Tibial nerve (tissue), 4 donors: ENCODE measurements at places on chromosomes 11 and 22. TPM values are rescaled to one million over a fixed set of nuclear protein-coding genes. Genes with fewer than 3 reads are reported as not detected.

ARVCF gene
- 47.5 TPM for total RNA-seq

PATL1 gene
- 16.1 TPM for total RNA-seq

RBFOX2 gene
- total RNA-seq, result 50.2 TPM

APOBEC3B gene
- 0.60 TPM for total RNA-seq

C11orf91 gene
- total RNA-seq, result not detected

RAG1 gene
- total RNA-seq, result 0.22 TPM

SEPTIN3 gene
- 36.5 TPM for total RNA-seq

OR5A1 gene
- total RNA-seq, result not detected

XKR3 gene
- not detected for total RNA-seq

- H3K27me3 ChIP-seq, result no peaks in the 10 kb centered on the region
- peaks cover 8% of the 10 kb centered on the region for H3K4me1 ChIP-seq
- no peak overlapping the region for H3K4me3 ChIP-seq
- no peak overlapping the region for H3K27ac ChIP-seq
- no peak for DNase-seq
- H3K36me3 ChIP-seq, result no peaks in the 10 kb centered on the region
Measured at GRCh38 chr22:17767233-17768065, 6.8 kb downstream of the BID start.

DNA sequence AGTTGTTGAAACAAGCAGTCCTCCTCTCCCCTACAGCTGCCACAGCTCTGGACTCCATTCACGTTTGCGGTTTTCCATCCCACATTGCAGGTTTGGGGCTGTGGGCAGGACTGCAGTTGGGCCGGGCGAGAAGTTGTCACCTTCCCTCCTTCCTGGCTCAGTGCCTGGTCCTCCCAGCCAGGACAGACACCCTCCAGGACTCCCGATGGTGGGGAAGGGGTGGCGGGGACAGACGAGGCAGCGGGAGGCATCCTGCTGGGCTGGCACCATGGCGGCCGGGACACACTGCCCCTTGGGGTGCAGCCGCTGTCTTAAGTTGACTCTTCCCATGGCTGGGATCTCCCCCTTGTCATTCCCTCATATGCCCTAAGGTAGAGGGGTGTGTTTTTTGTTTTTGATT is 615.2 kb downstream of the BRD1 start:
- no peaks in the 10 kb centered on the region for H3K27me3 ChIP-seq
- H3K4me3 ChIP-seq, result no peak overlapping the region
- no peak overlapping the region for H3K27ac ChIP-seq
- no peak for DNase-seq
- no peaks in the 10 kb centered on the region for H3K4me1 ChIP-seq

- H3K4me1 ChIP-seq, result peaks cover 45% of the 10 kb centered on the region
- H3K4me3 ChIP-seq, result no peak overlapping the region
- no peaks in the 10 kb centered on the region for H3K27me3 ChIP-seq
Measured at GRCh38 chr11:8813658-8814057, 97.3 kb upstream of the AKIP1 start.

GRCh38 chr11:33575311-33575710 is 125.3 kb downstream of the C11orf91 start:
- DNase-seq, result no peak
- H3K4me1 ChIP-seq, result no peaks in the 10 kb centered on the region
- no peaks in the 10 kb centered on the region for H3K27me3 ChIP-seq

DNA sequence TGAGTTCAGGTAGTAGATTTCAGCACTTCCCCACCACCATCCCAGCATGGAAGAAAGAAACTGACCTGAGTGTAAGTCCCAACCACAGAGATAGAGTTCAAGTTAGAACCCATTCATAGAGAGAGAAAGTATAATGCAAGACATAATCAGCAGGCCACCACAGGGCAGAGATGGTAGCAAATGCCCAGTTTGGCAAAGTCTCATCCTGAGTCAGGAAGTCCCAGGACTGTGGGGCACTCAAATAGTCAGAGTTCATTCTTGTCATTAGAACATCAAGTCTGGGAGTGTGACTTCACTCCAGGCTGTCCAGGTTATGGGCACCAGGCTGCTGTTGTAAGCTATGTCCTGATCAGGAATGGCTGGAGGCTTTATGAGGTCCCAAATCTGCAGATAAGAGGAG is 72.0 kb upstream of the USP47 start:
- H3K36me3 ChIP-seq, result no peaks in the 10 kb centered on the region
- H3K27ac ChIP-seq, result no peak overlapping the region
- H3K27me3 ChIP-seq, result no peaks in the 10 kb centered on the region

GRCh38 chr11:31800398-31801265 is 10.5 kb downstream of the PAX6 start:
- H3K4me1 ChIP-seq, result peaks cover 69% of the 10 kb centered on the region
- H3K36me3 ChIP-seq, result no peaks in the 10 kb centered on the region
- H3K27me3 ChIP-seq, result peaks cover 26% of the 10 kb centered on the region

DNA sequence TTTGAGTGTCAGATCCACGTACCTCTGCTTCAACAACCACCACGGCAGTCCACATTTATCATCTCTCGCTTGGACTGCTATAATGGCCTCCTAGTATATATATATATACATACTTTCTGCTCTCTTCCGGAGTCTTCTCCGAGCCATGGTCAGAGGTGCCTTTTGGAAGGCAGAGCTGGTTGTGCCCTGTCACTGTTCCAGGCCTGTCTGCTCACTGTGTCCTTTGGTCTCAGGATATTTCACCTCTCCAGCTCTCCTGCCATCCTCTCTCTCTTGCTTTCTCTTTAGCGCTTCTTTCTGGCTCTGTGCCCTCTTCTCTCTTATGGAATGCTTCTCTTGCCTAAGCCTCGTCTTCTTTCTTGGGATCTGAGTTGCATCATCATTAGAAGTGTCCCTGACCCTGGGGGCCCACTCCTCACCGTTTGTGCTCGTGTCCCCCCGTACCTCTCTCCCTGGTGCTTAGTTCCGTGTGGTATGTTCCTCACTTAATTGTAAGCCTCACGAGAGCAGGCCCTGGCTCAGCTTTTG is 86.1 kb upstream of the RASSF10 start:
- no peaks in the 10 kb centered on the region for H3K27me3 ChIP-seq
- DNase-seq, result no peak
- H3K36me3 ChIP-seq, result no peaks in the 10 kb centered on the region
- H3K27ac ChIP-seq, result no peak overlapping the region
- no peaks in the 10 kb centered on the region for H3K4me1 ChIP-seq

GRCh38 chr11:67644472-67645418 is 5.2 kb upstream of the TBX10 start:
- no peak overlapping the region for H3K27ac ChIP-seq
- H3K4me1 ChIP-seq, result peaks cover 23% of the 10 kb centered on the region
- no peak overlapping the region for H3K4me3 ChIP-seq
- DNase-seq, result no peak
- H3K27me3 ChIP-seq, result peaks cover 18% of the 10 kb centered on the region

GRCh38 chr11:40544162-40544561 is 915.3 kb downstream of the LRRC4C start:
- no peaks in the 10 kb centered on the region for H3K27me3 ChIP-seq
- H3K27ac ChIP-seq, result no peak overlapping the region
- no peaks in the 10 kb centered on the region for H3K36me3 ChIP-seq
- no peak for DNase-seq
- no peak overlapping the region for H3K4me3 ChIP-seq
- H3K4me1 ChIP-seq, result no peaks in the 10 kb centered on the region

- no peak overlapping the region for H3K27ac ChIP-seq
- H3K36me3 ChIP-seq, result no peaks in the 10 kb centered on the region
- no peaks in the 10 kb centered on the region for H3K4me1 ChIP-seq
- no peaks in the 10 kb centered on the region for H3K27me3 ChIP-seq
- DNase-seq, result no peak
Measured at GRCh38 chr11:26575946-26576345, 3.9 kb upstream of the MUC15 start.

DNA sequence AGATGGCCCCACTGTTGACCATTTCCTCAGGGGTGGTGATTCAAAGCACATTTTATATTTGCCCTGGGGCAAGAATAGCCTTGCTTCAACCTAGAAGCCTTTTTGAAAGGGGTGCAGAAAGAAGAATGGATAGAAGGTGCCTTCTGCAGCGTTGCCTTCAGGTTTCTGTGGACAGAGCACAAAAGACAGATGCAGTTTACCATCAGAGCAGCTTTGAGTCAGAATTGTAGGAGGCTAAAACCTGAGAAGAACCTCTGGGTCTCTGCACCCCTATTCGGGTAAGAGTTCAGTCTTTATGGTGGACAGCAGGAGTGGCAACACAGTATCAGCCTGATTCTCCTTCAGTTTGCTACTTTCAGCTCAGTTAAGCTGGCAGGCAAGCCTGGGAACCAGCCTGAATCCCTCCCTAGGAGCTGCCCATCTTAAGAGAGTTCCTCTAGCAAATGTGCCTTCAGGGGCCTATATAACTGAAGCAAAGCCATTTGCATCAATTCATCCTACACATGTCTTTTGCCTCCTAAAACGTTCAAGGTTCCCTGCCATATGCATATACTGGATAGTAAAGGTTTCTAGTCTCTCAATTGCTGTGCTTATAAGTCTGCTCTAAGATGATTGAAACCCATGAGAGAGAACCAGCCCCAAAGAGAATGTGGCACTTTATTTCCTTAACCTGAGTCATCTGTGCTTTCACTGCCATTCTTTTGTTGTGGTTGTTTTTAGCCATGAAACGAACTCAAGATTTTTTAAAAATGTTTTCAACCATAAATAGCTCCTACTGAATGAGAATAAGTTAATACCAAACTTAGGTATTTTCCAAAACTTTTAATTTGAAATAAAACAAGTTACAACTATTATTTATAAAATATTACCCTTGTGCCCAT is 123.0 kb downstream of the TRIM44 start:
- no peak overlapping the region for H3K27ac ChIP-seq
- DNase-seq, result no peak
- H3K4me3 ChIP-seq, result no peak overlapping the region
- H3K27me3 ChIP-seq, result no peaks in the 10 kb centered on the region
- H3K4me1 ChIP-seq, result peaks cover 24% of the 10 kb centered on the region

DNA sequence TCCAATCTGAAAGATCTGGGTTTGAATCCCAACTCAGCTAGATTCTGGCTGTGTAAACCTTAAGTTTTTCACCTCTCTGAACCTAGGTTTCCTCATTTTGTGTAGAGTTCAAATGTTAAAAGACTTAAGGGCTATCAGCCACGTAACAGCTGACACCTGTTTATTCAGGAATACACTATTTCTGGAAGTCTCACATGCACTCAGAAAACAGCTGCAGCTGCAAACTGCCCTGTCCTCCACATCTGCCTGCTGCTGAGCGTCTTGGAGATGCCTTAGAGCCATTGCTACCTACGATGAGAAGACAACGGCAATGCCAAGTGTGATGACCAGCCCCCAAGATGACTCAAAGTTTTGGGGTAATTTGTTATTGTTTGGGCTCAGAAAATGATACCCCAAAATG is 6.7 kb upstream of the TRIM44 start:
- H3K27ac ChIP-seq, result no peak overlapping the region
- H3K4me3 ChIP-seq, result no peak overlapping the region
- no peak for DNase-seq
- no peaks in the 10 kb centered on the region for H3K4me1 ChIP-seq
- H3K36me3 ChIP-seq, result no peaks in the 10 kb centered on the region

- H3K27me3 ChIP-seq, result no peaks in the 10 kb centered on the region
- H3K4me1 ChIP-seq, result no peaks in the 10 kb centered on the region
- no peak for DNase-seq
- no peak overlapping the region for H3K27ac ChIP-seq
- no peaks in the 10 kb centered on the region for H3K36me3 ChIP-seq
Measured at GRCh38 chr11:26065944-26066343, 266.0 kb upstream of the ANO3 start.

DNA sequence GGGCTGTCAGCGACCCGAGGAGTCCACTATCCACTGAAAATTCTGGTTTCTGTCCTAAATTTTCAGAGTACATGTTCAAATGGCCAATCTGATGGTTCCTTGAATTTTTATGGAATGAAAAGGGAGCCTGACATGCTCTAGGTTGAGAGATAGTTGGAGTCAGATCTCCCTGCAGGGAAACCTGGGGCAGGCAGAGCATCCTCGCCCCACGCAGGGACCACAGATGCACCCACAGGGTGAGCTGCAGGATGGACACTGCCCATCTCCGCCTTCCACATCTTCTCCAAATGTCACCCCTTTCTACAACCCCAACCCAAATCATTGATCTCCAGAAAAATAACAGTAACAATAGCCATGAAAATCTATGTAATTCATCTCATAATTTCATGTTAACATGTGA is 114.2 kb upstream of the IGLL5 start:
- H3K4me1 ChIP-seq, result no peaks in the 10 kb centered on the region
- no peak overlapping the region for H3K4me3 ChIP-seq
- DNase-seq, result no peak
- no peaks in the 10 kb centered on the region for H3K36me3 ChIP-seq

DNA sequence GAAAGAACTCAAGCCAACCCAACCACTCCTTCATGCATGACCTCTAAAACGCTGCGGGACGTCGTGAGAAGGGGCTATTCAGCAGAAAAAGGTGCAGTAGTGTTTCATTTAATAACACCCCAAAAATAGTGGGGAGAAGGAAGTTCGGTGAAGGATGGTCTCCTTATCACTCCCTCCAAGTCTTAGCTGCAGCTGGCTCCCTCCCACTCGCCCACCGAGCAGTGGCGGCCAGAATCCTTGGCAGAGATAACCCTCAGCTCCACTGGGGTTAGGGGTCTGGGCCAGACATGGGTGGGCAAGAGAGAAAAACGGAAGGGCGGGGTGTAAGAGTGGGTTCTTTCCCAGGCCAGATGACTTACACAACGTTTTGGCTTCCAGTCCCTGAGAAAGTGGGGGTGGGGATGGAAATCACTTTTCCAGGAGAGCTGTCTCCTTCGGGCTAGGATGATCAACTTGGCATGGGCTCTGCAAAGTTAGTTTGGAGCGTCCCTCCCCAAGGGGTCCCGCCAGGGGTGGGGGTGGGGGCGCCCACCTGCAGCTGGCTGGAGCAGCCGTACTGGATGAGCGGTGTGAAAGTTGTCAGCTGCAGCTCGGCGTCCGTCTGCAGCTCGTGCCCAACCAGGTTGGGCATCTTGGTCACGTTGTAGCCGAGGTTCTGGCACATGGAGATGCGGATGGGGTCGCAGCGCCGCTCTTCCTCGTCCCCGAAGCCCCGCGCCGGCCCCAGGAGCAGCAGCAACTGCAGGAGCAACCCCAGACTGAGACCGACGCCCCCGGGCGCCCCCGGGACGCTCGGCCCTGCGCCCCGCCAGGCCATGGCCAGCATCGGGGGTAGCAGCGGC is 705 bp downstream of the FZD4 start:
- H3K36me3 ChIP-seq, result no peaks in the 10 kb centered on the region
- peaks cover 53% of the 10 kb centered on the region for H3K4me1 ChIP-seq
- peak; percentile 57 for DNase-seq
- peak overlapping the region; percentile 92 for H3K27ac ChIP-seq

DNA sequence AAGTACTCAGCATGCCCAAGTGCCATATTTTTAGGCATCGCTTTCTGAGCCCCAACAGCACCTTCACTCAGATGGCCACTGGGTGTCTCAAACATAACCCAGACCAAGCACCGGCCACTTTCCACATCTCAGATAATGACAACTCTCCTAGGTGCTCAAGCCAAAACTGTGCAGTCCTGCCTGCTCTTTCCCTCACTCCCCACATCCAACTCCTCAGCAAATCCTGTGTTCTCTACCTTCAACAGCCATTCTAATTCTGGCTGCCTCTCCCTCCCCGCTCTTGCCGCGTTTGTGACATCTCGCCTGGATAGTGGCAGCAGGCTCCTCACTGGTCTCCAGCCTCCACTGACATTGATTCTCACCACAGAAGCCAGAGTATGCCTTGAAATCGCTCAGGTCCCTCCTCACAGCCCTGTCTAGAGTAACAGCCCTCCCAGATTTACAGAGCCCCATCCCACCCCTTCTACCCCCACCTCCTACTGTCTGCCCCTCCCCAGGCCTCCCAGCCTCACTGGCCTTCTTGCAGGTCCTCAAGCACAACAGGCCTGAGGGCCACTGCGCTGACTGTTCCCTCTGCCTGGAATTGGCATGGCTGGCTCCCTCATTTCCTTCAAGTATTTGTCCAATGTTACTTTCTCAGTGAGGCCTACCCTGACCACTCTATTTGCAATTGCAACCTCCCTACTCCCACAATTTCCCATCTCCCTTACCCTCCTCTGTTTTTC is 1.3 kb upstream of the PHETA2 start:
- no peaks in the 10 kb centered on the region for H3K36me3 ChIP-seq
- H3K27ac ChIP-seq, result peak overlapping the region; percentile 30
- no peak for DNase-seq
- no peaks in the 10 kb centered on the region for H3K27me3 ChIP-seq
- peaks cover 27% of the 10 kb centered on the region for H3K4me1 ChIP-seq
- H3K4me3 ChIP-seq, result no peak overlapping the region
